ENCODE measurements at places on chromosomes 13 and 19.
A peak's percentile ranks its signal among the peaks of the same experiment; 100 is the strongest.

GRCh38 chr13:44969551-44970484 lies 19.5 kb downstream of the NUFIP1 start:
- DNase-seq = no peak

DNA sequence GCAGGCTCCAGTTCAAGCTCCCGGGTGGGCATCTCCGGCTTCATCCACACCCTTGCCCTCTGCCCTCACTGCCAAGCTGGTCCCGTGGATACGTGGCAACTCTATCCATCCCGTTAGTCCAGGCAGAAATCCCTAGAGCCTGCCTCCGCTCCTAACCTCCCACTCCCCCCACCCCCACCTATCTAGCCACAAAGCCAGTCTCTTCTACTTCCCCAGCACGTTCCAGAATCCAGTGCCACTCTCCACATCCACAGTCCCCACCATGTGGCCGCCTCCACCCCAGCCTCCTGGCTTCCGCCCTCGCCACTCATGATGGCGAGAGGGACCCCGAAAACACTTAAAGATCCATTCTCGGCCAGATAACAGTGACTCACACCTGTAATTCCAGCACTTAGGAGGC lies 3.8 kb downstream of the YIPF2 start:
- no peak for DNase-seq

DNA sequence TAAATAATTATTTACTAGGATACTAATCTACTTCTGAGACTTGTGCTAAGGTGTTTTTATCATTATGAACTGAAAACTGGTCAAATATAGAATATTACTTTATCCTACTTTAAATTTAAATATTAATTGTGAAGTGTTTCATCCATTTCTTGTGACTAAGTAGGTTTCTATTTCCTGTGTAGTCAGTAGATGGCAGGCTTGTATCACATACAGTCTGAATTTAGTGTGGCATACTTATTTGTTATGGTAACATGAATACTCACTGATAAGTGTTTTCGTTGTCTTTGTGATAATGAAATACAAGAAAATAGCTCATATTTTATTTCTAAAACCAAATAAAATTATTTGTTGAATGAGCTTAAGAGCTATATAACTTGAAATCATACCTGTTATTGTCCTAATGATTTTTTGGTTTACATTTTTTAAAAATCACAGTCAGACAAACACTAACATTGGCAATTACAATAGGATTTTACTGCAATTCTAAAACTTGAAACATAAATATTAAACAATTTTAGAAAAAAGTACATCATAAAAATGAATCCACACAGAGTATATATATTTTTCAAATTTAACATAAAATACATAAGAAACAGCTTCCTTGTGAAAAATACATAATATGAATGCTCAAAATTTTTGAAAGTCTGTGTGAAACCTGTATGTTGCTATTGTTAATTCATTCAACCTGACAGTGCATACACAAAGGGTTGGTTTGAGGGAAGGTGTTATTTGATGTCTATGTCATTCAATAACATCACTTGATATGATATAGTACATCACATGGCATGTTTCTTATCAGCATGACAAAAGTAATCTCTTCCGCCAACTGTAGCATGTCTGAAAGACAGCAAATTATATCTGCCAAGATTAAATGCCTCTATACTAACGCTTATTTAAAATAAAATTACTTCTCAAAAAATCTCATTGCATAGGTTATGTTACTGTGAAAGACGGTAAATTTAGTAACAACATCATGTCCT lies 904.8 kb upstream of the PCDH20 start:
- no peak for DNase-seq

DNA sequence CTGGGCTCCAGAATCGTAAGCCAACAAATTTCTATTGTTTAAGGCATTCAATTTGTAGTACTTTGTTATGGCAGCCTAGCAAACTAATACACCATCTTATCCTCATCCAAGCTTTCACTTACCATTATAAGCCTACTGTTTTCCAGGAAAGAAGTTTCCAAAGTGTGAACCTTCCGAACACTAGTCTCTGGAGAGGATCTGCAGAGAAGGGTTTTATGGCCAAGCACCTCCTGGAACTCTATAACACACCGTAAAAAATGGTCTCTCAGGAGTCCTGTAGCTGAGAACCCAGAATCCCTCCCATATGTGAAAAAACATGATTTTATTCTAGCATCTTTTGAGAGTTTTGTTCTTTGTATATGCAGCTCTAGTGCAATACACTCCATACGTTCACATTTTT lies 142.1 kb downstream of the POSTN start:
- DNase-seq = no peak

DNA sequence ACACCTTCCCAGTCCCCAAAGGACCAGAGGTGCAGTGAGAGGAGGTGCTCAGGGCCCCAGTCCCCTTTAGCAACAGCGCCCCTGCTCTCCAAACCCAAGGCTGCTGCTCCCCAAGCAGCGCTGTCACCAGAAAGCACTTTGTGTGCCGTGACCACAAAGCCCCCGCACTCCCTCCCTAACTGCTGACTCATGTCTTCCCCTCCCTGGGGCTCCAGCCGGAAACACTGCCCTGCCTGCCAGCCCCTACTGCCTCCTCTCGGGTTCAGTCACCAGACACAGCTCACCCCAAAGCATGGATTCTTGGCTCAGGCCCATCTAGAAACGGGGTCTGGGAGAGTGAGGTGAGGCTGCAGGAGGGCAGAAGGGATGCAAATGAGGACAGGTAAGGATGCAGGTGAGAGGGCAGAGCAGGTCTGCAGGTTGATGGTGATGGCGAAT lies 4.9 kb upstream of the TNFSF14 start:
- DNase-seq = peak; percentile 83

DNA sequence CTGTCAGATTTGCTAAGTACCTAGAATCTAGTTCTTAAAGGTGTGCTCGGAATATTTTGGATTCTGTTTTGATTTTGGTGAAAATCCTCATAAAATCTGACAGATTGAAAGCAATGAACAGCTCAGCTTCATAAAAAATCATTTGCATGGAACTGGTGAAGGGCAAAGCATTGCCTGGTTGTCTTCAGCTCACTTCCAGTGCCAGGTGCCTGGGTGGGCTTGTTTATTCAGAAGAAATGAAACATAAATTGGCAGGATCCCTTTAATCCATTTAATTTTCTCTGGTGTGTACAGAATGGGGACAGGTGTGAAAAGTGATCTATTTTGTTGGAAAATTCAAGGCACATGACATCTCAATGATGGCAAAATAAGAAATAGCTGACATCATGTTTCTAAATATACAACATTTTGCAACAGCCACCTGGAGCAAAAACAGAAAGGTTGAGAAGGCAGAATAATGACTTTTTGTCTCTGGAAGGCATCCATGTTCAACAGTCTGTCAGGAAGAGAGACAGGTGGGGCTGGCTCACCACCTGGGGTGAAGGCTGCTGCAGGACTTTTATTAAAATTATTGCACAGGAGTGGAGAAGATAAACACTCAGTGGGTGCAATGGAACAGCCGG lies 52.2 kb downstream of the RFC3 start:
- DNase-seq = no peak

DNA sequence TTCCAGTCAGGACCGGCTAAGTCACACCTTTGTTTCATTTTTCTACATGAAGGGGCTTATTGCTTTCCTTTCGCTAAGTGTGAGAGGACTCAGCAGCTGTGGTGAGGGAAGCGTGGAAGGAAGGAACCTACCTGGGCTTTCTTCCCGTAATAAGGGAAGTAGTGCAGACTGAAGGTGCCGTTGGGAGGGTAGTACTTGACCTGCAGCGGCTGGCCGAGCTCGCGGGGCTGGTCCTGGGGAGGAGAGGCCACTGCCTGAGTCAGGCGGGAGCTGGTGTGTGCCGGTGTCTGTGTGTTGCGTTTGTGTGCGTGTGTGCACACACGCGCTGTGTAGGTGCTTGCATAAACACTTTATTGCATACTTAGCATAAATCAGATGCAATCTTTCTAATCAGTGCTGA lies 7.7 kb downstream of the ATP4B start:
- no peak for DNase-seq

DNA sequence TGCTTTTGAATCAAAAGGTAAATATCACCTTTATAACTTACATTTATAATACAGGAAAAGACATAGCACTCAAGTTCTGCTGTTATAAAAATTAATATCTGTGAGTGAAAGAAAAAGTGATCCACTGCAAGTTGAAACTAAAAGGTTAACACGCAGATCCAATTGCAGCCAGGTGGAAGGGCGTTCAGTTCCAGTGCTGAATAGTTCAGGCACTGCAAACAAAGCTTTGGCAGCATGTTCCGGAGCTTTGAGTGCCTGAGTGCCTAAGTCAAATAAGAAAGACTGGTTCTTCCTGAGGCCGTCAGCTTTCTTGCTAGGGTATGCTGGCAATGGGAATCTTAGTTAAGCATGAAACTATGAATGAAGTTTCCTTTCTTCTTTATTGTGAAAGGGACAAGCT lies 200.3 kb downstream of the LMO7 start:
- no peak for DNase-seq

DNA sequence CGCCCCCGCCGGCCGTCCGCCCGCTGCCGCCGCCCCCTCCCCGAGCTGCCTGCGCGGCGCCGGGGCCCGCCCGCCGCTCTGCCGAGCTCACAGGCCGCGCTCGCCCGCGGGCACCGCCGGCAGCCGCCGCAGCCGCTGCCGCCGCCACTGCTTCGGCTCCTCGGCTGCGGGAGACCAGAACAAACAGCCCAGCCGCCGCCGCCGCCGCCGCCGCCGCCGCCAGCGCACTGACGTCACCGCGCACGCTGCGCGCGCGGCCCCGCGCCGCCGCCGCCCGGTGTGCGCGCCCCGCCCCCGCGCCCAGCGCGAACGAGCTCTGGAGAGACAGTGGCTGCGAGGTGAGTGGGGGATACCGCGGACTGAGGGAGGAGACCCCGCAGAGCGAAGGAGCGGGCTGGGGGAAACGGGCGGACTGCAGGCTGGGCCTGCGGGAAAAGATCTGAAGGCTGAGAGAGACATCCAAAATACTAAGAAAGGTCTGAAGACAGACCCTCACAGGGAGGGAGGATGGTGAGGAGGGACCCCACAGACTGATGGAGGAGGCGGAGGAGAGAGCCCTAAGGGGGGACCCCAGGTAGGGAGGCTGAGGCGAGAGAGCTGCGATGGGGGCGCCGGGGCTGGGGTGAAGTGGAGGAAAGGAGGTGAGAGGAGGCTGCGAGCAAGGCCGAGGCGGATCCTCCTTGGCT lies at the start of gene BRD4:
Gene BRD4 (minus strand): TSS at position 229 of the 686 bp plus-strand sequence. CDS start 59,440 bp downstream, outside the sequence.
- DNase-seq = peak; percentile 59

- DNase-seq = no peak
These were observed 152.1 kb downstream of the KCNRG start for GRCh38 chr13:50167224-50167947.

GRCh38 chr13:106449096-106449495 lies 86.4 kb downstream of the EFNB2 start:
- no peak for DNase-seq

GRCh38 chr19:30604657-30605056 lies 232.5 kb downstream of the ZNF536 start:
- DNase-seq = no peak

- DNase-seq = peak; percentile 53
These were observed 9.4 kb downstream of the HRC start for GRCh38 chr19:49145573-49146407.
